Bone marrow (tissue), 2 donors: ENCODE measurements at places on chromosomes 1 and 21.
A peak's percentile ranks its signal among the peaks of the same experiment; 100 is the strongest.

- DNase-seq = no peak
Measured at GRCh38 chr1:181483285-181484195, at the start of gene CACNA1E. TSS of gene CACNA1E (plus strand) at chr1:181483517. CDS start at chr1:181483745, 228 bp downstream.

GRCh38 chr1:51666478-51666877, 49.6 kb downstream of the OSBPL9 start:
- no peak for DNase-seq

DNA sequence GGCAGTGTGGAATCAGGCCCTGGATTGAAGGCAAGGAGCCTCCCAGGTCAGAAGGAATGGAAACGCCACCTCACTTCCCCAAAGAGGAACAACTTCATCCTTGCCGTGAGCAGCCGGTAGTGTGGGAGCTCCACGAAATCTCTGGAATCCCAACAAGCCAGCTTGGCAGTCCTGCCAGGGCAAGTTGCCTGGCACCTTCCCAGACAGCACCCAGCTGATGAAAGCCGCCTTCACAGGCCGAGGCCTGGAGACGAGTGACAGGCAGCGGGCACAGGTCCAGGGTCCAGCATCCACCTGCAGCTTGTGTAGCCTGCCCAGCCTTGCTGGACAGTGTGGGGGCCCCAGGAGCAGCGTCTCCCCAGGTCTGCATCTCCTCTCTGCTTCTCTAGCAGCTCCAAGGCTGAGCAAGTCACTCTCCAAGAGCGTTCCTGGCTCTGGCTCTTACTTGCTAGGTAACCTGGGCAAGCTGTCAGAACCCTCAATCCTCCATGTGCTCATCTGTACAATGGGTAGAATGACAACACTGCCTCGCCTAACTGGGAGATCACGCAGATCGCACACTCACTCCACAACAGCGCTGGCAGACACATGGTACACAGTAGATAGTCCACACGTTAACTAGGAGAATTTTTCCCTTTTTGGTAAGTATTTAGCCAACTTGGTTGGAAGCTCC, 43.0 kb downstream of the ACOT7 start:
- DNase-seq = no peak

DNA sequence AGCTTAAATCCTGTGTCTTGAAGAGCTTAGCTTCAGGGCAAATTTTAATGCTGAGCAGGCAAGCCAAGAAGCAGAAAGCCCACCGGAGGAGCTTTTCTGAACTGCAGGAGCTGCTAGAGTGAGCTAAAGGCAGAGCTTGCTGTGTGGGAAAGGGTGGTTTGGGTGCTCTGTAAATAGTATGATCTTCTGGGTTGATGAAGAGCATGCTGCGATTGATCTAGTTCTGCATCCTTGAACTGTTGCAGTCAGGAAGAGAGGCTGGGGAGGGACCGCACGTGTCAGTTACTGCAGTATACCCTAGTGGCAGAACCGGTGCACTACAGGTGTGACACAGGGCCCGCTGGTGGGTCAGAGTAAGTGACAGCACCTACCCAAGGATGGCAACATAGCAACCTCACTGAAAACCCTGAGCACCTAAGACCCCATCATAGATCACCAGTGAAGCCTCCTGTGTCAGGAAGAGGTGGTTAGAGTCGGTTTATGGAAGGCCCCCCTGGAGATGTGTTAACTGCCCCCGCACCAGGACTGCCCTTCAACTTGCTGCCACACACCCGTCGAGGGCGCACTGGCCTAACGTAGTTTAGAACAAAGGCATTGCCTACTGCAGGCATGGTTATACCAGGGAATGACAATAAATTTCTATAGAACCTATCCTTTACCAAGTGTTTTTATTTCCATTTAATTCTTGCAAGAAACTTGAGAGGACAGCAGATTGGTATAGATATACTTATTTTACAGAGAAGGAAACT, 146.0 kb upstream of the KIAA0040 start:
- no peak for DNase-seq

DNA sequence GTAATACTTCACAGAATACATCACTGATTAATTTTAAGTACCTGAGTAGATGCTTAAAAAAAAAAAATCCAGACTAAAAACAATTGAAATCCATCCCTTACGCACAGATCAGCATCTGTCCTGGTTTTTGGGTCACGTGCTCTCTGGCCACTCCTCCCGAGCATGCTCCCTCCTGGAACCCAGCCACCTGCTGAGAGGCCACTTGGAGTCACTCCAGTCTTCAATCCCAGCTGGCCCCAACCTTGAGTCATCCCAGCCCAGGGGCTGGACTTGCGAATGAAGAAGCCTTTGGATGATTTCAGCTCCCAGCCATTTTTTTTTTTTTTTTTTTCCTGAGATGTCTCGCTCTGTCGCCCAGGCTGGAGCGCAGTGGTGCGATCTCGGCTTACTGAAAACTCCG, 8.9 kb downstream of the MAP1LC3C start:
- no peak for DNase-seq

- no peak for DNase-seq
Measured at GRCh38 chr1:93577536-93578432, 103.9 kb downstream of the BCAR3 start.

GRCh38 chr1:210598135-210598652, 269.5 kb downstream of the HHAT start:
- DNase-seq = peak; percentile 33
